ENCODE measurements at places on chromosomes 13 and 19. TPM values are rescaled to one million over a fixed set of nuclear protein-coding genes. Genes with fewer than 3 reads are reported as not detected.

Gene CCDC169
- total RNA-seq: 3.8 TPM

DNA sequence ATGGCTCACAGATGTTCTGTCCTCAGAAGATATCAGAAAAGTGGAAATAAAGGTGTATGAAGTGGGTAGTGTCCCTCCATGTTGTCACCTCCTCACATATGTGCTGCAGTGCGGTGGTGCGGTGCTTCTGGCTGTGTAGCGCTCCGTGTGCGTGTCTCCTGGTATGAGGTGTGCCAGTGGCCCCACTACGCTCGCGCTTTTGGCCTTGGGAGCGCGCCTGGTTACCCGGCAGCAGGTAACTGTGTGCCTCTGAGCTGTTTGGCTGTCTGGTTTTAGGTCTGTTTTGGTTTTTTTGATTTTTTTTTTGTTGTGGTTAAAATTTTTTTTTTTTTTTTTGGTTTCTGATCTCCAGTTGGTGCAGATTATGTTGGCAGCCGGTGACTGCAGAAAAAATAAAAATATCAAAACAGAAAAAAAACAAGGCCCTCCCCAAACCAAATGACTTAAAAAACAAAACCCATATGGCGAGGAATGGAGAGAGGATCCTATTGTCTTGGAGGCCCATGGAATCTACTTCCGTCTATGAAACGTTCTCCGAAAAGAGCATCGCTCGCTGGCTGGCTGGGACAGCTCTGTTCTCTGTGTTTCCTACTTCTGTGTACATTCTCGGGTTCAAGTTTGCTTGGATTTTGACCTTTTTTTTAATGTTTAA, 7.9 kb downstream of the HNRNPL start:
- DNase-seq: peak; percentile 50

DNA sequence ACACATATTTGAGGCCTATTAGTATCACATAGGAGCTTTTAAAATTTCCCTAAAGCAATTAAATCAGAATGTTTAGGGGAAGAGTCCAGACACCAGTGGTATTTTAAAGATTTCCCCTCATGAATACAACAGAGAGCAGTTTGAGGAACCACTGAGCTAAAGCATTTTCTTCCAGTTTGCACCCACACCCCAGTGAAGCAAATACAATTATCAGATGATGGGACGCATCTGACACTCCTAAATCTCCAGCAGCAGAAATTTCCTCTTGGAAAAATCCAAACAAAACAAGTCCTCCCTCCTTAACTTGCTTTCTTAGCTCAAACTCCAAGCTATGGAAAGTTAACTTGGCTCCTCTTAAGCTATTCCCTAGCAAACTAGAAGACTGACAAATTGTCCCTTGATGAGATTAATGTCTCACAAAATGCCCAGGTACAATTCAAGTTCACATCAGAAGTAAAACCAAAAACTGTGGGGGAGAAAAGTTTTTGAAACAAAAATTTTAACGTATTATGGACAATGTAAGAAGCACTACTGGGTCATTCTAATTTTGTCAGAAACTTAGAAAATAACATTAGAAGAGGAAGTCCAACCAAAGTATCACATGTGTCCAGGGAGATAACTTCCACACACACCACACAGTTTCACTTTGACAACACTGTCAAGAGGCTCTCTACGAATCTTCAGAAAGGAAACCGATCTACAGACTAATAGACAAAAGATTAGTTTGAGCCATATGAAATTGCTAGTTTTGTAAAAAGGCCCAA, 74.1 kb downstream of the ABCC4 start:
- DNase-seq: no peak

DNA sequence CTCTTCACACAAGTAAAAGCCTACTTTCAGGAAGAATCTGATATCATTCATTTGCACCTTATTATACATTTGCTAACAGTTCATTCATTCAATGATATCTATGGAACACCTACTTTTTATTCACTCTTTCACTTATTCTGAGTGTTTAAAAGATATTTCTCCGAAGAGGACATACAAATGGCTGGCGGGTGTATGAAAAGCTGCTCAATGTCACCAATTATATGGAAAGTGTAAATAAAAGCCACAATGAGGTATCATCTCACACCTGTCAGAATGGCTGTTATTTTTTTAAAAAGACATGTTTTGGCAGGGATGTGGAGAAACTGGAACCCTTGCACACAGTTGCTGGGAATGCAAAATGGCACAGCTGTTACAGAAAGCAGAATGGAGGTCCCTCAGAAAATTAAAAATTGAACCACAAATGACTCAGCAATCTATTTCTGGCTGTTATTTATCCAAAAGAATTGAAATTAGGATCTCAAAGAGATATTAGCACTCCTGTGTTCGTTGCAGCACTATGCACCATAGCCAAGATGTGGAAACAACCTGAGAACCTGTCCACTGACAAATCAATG, 127.6 kb upstream of the IRS2 start:
- no peak for DNase-seq

DNA sequence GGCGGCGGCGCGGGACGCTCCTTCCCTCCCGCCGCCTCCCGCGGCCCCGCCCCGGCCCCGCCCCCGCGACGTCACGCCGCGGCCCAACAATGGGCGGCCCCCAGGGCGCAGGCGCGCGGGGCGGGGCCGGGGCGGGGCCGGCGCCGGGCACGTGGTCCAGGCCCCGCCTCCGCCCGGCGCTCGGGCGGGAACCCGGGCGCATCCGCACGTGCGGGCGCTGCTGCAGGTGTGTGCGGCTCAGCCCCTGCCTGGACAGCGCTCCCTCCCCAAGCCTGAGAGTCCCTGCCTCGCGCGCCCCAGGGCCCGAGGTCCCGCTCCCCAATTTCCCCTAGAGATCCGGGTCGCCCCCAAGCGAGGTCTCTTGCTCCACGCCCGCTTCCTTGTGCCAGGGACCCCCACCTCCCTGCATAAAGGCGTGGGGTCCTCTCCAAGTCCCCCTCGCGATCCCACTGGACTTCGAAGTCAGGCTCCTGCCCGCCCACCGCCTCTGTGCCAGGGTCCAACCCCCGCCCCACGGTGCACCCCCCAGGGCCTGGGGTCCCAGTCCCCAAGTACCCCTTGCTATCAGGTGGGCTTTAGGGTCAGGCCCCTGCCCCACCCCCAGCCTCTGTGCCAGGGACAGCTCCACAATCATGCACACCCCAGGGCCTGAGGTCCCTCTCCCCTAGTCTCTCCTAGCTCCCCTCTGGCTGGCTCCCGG, at the start of gene MEX3D:
Gene MEX3D, minus strand, starts transcription at position 6 of the 700 bp plus-strand sequence. CDS start 267 bp downstream, outside the sequence.
- DNase-seq: peak; percentile 100

Measured in osteoblast (primary cell).